ENCODE measurements at places on chromosomes 4 and X. TPM values are rescaled to one million over a fixed set of nuclear protein-coding genes. Genes with fewer than 3 reads are reported as not detected.

- peak; percentile 95 for DNase-seq
Measured at GRCh38 chrX:15335135-15336022, at the start of gene PIGA. TSS of gene PIGA (minus strand) at chrX:15335523. CDS start at chrX:15331930, 3,593 bp downstream.

The GC gene
- total RNA-seq, result 0.21 TPM

DNA sequence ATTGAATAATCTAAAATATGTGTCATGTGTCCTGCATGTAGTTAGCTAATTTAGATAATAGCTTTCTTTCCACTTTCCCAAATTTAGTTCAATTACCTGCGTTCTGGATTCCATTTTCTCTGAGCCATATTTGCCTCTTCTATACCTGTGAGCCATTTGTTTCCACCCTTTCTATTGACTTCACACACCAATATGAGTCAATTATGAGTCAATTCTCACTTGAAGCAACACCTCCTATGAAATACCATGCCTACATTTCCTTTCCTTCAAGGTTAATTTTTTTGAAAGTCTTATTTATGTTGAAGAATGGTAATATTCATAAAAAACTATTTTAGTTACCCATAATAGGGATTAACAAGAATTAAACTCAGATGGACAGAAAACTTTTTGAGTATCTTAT lies 25.8 kb downstream of the NPY2R start:
- no peak for DNase-seq

DNA sequence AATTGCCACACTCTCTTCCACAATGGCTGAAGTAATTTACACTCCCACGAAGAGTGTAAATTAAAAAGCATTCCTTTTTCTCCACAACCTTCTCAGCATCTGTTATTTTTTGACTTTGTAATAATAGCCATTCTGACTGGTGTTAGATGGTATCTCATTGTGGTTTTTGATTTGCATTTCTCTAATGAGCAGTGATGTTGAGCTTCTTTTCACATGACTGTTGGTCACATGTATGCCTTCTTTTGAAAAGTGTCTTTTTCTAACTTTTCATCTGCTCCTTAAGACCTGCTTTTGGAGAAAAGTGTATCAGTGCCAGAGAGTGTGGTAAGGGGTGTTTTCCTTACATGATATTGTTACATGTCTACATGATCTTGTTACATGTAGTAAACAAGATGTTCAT lies 25.7 kb downstream of the GUCY1A1 start:
- DNase-seq, result no peak

GRCh38 chr4:163343604-163344146 lies at the start of gene NPY5R:
TSS of gene NPY5R (plus strand) at chr4:163343892. CDS start at chr4:163350274, 6,382 bp downstream.
- DNase-seq, result peak; percentile 22

The C4orf51 gene
- total RNA-seq, result not detected

GRCh38 chr4:121784975-121785374 lies 16.1 kb upstream of the EXOSC9 start:
- no peak for DNase-seq

GRCh38 chr4:119212964-119213606 lies 572 bp downstream of the USP53 start:
- DNase-seq, result peak; percentile 93

- DNase-seq, result no peak
Measured at GRCh38 chr4:187491286-187491685, 504.3 kb upstream of the ZFP42 start.
